ENCODE measurements at places on chromosomes 11 and 22.
A peak's percentile ranks its signal among the peaks of the same experiment; 100 is the strongest.

- DNase-seq, result peak; percentile 94
Measured at GRCh38 chr11:31812383-31813381, 1.6 kb upstream of the PAX6 start.

- no peak for DNase-seq
Measured at GRCh38 chr11:19769820-19770219, 57.2 kb downstream of the NAV2 start.

DNA sequence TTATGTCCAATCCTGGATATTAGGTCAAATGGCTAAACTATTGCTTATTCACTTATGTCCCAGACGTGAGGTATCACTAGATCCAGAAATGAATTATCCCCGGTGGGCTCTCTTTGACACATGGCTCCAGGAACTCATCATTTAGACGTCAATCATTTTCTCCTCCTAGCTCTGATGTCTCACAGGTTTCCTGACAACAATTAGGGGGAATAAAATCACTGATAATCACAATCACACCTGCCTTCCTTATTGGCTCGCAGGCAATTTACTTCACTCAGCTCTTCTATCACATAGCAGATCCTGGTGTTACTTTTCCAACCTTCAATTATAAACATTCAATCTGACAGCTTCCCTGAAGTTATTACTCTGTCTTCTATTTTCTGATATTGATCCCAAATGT is 634.0 kb upstream of the TENM4 start:
- DNase-seq, result no peak

- DNase-seq, result no peak
Measured at GRCh38 chr22:30132290-30132996, 52.2 kb downstream of the HORMAD2 start.

DNA sequence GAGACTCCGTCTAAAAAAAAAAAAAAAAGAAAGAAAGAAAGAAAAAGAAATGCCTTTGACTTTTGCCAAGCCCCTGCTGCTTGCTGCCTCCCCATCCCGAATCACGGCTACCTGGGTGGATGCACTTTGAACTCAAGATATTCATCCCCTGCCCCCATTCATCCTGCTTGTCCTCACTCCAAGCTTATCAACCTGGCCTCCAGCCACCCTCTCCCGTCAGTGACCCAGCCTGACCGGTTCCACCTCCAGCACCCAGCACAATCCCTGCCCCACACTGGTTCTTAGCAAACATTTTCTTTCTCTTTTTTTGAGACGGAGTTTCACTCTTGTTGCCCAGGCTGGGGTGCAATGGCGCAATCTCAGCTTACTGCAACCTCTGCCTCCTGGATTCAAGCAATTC is 44.4 kb downstream of the CYTH4 start:
- no peak for DNase-seq

DNA sequence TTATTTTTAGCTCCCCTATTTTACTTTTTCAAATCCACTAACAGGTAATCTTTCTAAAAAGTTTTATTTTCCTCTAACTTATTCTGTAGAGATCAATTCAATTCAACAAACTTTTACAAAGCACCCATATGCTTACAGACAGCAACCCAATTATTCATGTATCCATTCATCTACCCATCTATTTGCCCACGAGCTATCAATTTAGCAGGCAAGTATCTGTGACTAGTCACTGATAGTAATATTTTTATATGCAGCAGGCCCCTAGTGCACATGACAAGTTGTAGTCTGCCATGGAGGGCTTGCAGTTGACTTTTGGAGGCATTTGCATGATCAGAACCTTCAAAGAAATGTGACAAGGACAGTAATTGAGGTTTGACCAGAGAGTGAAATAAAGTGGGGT is 753.2 kb upstream of the TENM4 start:
- DNase-seq, result no peak

GRCh38 chr22:44691796-44692661 is 10.0 kb upstream of the PRR5 start:
- DNase-seq, result no peak

GRCh38 chr11:62540804-62541701 is 5.6 kb downstream of the AHNAK start:
- DNase-seq, result no peak

GRCh38 chr11:103812680-103813079 is 223.8 kb upstream of the DDI1 start:
- no peak for DNase-seq

GRCh38 chr11:68396516-68396915 is 64.0 kb upstream of the PPP6R3 start:
- DNase-seq, result no peak

- no peak for DNase-seq
Measured at GRCh38 chr11:11622772-11623171, 967 bp upstream of the GALNT18 start.

GRCh38 chr11:87141980-87142514 is 104.3 kb downstream of the TMEM135 start:
- no peak for DNase-seq

DNA sequence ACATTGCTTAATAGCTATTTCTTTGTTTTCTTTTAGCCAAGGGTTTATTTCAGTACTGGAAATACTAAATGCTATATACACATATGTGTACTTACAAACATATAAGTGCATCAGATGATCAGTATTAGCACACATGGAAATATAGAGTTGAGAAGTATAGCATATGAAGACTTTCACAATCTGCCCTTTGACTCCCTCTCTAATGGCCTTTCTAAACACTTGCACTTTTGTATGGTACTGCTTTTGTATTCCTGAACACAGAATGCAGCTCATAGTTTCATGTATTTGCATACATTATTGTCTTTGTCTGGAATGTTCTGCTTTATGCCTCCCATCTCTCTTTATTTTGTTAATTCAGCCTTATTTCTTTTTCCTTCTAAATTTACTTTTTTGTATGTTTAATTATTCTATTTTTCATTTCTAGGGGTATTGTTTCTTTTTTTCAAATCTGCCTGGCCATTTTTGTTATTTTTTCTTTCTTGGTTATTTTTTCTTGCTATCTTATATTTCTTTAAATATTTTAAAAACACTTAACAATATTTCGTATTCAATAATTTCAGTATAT is 28.8 kb downstream of the ACER3 start:
- DNase-seq, result no peak

DNA sequence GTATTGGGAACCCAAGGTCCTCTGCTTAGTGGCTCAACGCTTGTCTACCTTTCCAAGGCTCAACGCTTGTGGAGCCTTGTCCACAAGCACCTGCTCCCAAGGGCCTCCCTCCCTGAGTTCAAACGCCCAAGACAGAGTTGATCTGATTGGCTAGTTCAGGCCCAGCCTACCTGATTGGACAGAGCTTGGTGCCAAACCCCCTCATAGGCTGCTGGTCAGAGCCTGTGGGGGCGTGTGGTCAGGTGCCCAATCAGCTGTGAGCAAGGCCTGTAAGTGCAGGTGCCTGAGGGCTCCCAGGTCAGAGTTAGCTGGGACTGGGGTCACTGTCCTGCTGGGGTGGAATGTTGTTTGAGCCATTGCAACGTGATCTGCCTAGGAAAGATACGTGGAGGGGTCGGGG is 16.9 kb upstream of the TMPRSS6 start:
- DNase-seq, result peak; percentile 50

DNA sequence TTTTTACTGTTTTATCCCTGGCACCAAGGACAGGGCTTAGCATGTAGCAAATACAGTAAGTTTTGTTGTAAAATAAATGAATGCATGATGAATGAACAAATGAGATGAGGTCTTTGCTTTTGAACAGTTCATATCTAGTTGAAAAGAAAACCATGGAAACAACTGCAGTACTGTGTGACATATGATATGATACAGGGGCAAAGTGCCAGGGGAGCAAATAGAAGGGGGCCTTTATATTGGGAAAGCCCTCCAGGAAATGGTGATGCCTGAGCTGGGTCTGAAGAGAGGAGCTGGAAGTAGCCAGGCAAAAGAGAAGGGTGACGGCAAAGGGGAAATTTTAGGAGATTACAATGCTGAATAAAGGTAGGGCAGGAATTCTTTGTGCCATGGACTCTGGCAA is 63.8 kb upstream of the UCP3 start:
- DNase-seq, result no peak

DNA sequence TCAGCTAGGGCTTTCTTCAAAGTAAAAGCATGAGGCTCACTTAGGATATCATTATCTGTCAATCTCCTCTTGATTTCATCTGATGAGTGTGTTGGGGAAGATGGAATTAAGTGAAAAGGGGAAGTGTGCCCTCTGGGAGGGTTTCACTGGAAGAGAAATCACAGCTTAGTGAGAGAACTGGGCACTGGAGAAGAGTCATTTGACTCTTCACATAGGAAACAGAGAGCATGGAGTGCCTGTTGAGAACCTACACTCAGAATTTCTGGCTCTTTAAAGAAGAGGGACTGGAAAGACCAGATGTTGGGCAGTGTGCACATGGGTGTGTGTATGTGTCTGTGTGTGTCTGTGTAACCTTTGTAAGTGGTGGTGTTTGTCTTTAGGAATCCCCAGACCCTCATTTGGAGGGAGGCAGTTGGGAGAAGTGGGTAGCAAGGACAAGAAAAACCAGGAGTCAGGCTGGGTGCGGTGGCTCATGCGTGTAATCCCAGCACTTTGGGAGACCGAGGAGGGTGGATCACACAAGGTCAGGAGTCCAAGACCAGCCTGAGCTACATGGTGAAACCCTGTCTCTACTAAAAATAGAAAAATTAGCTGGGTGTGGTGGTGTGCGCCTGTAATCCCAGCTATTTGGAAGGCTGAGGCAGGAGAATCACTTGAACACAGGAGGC is 10.0 kb downstream of the STX3 start:
- DNase-seq, result no peak

- DNase-seq, result no peak
Measured at GRCh38 chr22:26579331-26579886, 10.5 kb downstream of the TPST2 start.

DNA sequence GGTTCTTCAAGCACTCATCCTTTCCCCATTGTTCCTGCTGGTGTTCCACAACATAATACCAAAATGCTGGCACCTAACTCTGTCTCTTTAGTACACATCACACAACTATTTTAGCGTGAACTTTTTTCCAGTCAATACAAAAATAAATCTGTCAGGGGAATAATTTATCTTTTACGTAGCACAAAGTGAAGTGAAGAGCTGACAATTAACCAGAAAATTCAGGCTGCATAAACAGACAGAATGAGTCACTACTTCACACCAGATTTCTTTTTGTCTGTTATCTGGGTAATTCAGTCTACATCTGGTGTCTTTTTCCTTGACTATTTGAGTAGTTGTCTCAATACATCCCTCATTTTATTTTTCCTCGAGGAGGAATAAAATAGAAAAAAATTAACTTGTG is 7.9 kb upstream of the ETS1 start:
- no peak for DNase-seq

GRCh38 chr11:86547727-86548126 is 124.7 kb downstream of the ME3 start:
- DNase-seq, result no peak

- DNase-seq, result no peak
Measured at GRCh38 chr11:11505190-11505589, 116.6 kb downstream of the GALNT18 start.

- DNase-seq, result no peak
Measured at GRCh38 chr11:60985991-60986915, 14.8 kb downstream of the CD6 start.

- DNase-seq, result no peak
Measured at GRCh38 chr11:73389916-73390315, 13.7 kb downstream of the RELT start.

GRCh38 chr11:125304136-125304535 is 139.6 kb downstream of the PKNOX2 start:
- DNase-seq, result no peak

DNA sequence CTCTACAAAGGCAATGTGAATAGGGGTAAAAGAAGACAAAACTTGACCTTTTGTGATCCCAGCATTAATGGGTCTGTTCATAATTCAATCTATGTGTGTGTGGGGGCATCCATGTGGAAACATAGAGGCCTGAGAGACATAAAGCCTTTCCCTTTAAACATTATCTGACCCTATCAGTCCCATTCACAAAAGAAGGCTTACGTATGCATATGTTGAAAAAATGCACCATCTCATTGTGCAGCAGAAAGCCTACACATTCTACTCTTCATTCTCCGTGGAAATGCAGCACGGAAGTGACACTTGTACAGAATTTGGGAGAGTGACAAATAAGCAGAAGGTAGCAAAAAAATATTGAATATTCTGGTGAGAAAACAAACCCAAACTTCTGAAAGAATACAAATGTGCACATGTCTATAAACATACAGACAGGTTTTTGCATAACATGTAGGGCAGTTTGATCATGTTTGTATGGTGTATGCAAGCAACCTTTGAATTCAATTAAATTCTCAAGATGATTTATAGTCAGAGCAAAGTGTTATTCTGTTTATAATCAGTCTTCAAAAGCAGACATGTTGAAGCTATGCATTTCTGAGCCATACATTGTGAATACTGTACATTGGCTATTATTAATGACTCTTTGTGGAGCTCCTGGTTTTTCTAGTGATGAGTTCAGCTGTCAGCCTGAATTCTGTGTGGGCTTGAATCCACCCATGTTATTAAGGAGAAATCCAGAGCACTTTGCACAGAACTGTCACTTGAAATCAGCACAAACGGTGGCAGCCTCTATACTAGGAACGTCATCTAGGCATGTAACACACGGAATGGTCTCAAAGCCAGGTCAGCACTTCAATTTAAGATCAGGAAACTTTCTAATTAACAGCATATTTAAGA is 236.8 kb downstream of the DCDC1 start:
- DNase-seq, result no peak

GRCh38 chr11:111537336-111537860 is 3.1 kb upstream of the LAYN start:
- DNase-seq, result no peak

DNA sequence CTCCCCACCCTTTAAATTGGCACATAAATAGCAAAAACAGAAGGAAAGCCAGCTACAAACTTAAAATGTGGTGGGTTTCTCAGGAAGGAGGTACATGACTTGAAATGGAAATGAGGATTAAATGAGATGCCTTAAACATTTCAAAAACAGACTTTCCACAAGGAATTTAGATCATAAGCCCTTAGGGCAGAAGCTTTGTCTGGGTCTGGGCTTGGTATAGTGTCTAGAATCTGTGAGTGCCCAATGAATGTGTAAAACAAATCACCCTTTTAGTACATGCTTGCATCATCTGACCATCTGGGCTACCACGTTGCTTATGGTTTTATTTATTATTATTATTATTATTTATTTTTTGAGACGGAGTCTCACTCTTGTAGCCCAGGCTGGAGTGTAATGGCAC is 37.1 kb upstream of the CREB3L1 start:
- no peak for DNase-seq

DNA sequence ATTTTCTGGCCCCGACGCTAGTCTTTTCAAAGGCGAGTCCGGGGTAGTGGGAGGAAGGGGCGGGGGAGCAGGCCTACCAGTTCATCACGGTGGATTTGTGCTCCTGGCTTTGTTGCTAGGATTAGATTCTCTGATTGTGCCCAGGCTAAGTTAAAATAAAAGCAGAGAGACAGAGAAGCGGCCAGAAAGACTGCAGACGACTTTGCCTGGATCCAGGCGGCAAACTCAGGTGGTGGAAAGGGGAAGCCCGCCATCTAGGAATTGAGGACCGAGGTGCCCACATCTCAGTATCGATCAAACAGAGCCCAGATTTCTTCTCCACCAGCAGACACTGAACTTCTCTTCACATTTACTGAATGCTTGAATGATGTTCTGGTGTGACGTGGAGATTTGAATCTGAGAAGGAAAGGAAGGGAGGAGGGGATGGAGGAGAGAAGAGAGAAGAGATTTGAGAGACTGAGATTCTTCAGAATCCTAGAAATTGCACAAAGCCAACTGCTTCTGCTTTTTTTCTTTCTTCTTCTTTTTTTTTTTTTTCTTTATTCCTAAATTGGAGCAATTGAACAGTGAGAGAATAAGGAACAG is 2.7 kb downstream of the FAT3 start:
- peak; percentile 70 for DNase-seq
